KBM-7 (cell line): ENCODE measurements at places on chromosomes 6 and 20.

DNA sequence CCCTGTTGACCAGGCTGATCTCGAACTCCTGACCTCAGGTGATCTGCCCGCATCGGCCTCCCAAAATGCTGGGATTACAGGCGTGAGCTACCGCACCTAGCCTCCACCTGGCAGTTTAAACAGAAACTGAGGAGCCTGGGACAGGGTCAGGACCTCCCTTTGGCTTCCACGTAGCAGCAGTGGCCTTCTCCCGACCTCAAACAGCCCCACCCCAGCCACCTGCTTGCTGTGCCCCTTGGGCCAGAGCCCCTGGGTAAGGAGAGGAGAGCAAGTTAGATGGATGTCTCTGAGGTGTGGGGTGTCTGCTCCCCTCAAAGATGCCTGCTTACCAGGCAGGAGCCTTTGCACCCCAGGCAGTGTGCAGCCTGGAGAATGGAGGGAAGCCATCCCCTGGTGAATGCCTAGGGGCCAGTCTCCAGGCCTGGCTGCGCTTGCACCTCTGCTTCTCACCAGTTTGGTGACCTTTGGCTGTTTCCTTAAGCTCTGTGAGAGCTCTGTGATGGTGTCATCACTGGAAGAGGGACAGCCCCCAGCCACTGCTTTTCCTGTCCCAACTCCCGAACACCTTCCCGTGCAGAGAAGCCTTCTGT, 42.1 kb upstream of the MDFI start:
- no peak for DNase-seq

DNA sequence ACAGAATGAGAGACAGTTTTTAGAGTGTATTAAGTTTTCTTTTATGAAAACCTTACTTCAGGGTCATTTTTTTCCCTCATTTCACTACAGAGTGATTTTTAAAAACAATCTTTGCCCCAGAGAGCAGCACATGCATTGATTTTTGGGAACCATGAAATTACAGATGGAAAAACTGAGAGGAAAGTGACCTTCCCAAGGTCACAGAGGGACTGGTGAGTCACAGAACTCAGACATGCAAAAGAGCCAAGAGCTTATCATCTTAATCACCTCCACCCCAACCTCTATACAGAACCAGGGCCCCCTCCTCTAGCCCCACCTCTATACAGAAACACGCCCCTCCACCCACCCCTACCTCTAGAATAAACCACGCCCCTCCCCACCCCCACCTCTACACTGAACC, 10.7 kb downstream of the PXMP4 start:
- DNase-seq: no peak

GRCh38 chr6:157659536-157660271, 163.3 kb upstream of the SNX9 start:
- peak; percentile 77 for DNase-seq

DNA sequence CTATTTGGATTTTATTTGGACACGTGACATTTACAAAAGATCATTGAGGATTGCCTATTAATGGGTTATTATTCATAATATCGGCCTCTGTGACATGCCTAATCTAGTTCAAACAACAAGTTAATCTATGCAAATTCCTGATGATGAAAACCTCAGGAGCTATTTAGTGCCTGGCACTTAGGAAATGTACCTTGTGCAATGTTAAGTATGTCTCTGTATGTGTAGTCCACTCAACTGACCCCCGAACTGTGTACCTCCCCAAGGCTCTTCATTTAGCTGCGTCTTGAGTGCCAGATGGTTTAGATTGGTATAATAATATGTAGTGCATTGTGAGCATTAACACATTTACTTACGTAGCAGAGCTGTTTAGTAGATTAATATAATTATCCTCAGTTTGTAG, 6.9 kb downstream of the LAMA2 start:
- DNase-seq: no peak

DNA sequence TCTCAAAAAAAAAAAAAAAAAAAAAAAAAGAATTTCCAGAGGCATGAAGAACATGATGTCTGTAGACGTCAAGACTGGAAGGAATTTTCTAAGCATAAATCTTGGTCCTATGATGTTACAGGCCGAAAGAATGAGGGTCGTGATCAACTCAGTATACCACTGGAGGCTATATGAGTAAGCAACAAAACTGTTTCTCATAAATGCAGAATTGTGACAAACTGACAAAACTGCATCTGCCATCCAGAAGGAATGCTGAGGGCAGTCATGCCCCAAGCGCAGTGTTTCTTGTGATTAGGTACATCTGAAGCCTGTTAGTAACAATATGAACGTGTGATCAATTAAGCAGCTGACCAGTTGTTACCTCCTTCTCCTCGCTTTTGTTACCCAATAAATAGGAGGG, 43.5 kb upstream of the ADGRG6 start:
- DNase-seq: no peak

DNA sequence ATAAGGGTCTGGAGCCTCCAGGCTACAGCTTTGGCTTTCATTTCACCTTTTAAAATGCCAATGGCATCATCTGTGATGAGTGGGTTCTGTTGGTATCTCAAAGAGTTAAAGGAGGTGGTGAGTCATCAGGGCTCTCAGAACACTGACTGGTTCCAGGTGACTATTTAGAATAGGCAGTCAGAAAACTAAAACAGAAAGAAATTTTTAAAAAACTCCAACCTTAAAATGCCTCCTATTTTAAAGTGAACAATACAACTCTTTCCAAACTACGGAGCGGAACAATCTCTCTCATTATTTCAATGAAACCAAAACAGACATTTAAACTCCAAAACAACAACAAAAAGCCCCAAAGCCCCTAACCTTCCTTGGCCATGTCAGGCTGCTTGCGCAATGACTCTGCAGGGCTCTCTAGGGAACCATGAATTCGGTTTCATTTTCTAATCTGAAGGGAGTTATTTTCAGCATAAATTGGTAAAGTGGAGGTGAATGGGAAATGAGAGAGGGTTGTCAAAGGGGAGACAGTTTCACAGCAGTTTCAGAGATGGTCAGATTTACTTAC, 194.9 kb downstream of the KIF6 start:
- DNase-seq: no peak

DNA sequence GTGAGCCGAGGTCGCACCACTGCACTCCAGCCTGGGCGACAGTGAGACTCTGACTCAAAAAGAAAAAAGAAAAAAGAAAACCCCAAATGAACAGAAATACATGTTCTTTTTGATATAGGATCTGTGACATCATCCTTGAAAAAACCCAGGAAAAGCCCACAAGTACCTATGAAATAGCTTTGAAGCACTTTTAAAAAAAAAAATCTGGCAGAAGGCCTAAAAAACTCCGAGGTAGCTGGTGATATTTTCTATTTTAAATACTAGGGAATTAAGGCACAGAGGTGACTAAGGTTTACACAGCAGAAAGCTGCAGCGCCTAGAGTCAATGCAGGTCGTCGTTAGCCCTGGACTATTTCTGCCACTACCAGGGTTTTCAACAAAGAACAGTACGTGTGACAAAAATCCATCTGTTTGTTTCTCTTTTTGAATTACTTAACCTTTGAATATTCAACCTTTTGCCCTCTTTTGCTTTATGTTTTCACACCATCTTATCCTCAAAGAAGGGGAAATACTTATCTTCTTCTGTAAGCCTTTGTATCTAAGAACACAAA, 39.4 kb upstream of the EEF1A1 start:
- no peak for DNase-seq

GRCh38 chr20:58971429-58971828, 9.6 kb upstream of the NELFCD start:
- no peak for DNase-seq

DNA sequence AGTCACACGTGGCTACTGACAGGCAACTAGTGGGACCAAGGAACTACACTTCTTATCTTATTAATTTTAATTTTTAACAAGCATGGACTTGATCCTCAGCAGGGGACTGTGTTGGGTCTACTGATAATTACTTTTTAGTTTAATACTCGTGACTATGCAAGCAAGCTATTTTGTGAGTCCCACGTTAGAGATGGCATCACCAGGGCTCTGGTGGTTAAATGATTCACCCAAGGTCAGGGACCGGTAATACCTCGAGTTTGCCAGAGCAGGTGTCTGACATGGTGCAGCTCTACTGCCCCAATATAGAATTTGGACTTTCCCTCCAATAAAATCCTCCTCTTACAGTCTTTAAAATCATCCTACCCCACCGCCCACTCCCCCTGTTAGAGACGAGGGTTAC, 98.6 kb upstream of the RIN2 start:
- DNase-seq: no peak

GRCh38 chr6:98634569-98634968, 199.8 kb upstream of the POU3F2 start:
- DNase-seq: no peak

- peak; percentile 91 for DNase-seq
Observed at GRCh38 chr6:170552765-170553533, at the start of gene PSMB1. Gene PSMB1 (minus strand): TSS chr6:170553307. CDS start chr6:170553242, 65 bp downstream.

DNA sequence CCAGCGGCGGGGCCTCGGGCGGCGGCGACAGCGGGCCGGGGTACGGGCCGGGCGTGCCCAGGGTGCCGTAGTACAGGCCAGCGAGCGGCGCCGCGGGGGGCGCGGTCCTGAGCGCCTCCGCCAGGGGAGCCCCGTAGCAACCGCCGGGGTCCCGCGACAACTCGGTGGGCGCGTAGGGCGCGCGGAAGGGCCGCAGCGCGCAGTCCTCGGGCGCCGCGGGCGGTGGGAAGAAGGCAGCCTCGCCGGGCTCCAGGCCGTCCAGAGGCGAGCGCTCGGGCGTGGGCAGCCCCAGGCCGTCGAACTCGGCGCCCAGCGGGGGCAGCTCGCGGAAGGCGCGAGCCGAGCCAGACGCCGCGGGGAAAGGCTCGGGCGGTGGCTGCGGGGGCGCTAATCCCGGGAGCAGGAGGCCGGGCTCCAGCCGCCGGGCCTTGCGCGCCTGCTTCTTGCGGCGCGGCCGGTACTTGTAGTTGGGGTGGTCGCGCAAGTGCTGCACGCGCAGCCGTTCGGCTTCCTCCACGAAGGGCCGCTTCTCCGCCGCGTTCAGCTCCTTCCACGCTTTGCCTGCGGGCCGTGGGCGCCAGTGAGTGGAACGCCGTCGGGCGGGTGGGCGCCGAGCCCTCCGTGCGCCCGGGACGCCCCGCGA, 916 bp downstream of the SOX18 start:
- DNase-seq: no peak

DNA sequence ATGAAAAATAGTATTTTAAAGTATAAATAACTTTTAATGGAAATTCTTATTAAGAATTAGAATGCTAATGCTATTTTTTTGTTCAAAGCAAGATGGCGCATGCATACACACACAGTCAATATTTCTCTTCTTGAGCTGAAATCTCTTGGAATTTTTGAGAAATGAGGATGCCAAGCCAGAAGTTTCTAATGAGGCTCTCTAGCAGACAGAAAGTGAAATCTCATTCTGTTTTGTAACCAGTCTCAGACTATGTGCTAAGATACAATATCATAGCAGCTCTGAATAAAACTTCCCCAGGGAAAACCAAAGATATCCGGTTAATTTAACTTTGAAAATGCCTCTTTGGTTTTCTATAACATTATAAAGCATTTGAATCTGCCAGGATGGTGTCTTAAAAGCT, 97.2 kb upstream of the HDAC2 start:
- no peak for DNase-seq

DNA sequence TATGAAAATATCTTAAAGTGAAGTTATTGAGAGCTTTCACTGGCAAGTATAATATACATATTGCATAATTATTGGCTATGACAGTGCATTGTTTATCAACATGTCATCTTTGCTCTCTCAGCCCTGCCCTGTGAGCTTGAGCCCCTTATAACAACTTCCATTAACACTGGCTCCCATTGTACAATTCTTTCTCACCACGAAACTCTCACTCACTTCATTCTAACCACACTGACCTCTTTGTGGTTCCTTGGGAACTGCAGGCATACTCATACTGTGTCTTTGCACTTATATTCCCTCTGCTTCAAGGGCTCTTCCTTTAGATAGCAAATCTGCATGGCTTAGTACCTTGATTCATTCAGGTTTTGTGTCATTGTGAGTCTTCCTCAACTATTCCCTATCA, 411.8 kb downstream of the CDKAL1 start:
- DNase-seq: peak; percentile 32

GRCh38 chr6:135990439-135990838, 138.9 kb downstream of the PDE7B start:
- DNase-seq: no peak

DNA sequence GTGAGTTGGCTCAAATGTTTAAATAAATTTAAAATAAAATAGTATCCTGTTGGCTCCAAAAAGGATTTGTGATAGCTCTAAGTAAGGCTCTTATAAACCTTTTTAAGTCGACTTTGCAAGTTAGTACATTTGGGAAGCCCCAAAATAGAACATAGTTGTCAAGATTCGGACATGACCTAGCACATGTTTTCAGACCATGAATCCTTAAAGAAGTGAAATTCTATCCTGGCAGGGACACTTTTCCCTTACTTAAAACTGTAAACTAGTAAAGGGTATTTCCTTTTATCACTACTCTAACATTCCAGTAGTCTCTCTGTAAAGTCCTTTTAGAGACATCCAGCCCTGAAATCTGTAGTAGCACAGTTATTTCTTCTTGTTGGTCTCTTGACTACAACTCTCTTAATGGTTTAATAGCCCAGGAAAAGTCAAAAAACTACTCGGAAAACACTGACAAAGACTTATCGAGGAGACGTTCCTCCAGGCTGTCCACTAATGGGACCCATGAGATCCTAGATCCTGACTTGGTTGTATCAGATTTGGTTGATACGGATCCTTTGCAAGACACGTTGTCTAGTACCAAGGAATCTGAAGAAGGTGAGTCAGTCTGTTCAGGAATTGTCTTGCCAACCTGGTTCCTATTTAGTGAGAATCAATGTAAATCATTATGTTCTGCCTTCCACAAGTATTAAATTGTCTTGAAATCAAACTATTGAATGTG, 83.6 kb downstream of the SCAND1 start:
- no peak for DNase-seq

DNA sequence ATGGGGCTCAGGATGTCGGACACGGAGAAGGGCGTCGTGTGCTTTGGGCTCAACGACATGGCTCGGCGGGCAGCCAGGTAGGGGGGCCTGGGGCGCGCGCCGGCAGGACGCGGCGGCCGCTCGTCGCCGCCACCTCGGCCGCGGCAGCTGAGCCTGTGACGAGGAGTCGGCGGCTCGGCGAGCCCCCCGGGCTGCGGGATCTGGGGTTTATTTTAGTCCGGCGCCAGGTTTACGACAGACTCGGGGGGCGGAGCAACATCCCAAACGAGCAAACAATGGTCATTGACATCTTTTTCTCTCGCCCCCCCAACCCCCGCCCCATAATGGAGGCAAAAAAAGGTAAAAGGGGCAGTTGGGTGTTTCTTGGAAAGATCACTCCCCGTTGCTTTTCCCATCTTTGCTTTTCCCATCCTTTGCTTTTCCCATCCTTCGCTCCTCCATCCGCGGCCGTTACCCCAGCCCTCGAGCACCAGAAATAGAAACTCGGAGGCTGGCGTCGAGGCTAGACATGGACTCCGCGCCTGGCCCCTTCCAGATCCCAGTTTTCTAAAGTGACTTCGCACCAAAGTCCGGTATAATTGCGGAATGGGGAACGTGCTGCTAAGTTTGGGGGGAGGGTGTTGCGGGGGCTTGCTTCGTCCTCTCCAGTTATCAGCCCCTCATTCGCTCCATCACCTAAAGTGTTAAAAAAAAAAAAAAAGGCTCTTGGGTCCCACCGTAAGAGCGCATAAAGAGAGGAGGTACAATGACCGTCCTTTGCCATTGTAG, at the start of gene NKX2-4:
Gene NKX2-4 (minus strand): TSS at position 186 of the 768 bp plus-strand sequence. CDS start 127 bp downstream, at position 59.
- no peak for DNase-seq

- DNase-seq: no peak
Observed at GRCh38 chr6:155504848-155505607, 49.4 kb upstream of the NOX3 start.

GRCh38 chr6:128964233-128964755, 81.4 kb downstream of the LAMA2 start:
- DNase-seq: no peak

GRCh38 chr20:45248609-45249008, 5.8 kb downstream of the SLPI start:
- DNase-seq: no peak

- no peak for DNase-seq
Observed at GRCh38 chr20:64234291-64234791, 21.2 kb upstream of the PCMTD2 start.
